Tibial artery (tissue), 4 donors: ENCODE measurements at places on chromosomes 4 and X.

DNA sequence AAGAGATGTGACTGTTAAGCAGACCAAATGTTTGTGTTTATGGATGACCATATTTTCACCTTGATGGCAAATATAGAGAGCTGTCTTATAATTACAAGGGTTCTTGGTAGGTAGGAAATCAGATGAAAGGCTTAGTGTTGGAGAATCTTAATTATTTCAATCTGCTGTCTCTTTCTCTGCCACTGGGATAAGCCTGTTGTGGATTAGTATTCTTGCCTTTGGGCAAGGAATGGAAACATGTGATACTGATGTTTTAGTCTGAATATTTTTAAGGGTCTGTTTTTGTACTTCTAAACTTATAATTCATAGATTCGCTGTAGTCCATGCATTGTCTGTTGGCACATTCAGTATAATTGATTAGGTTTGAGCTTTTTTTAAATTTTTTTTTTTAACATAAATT is 23.7 kb upstream of the NUDT6 start:
- H3K4me3 ChIP-seq = no peak overlapping the region
- DNase-seq = no peak
- peaks cover 44% of the 10 kb centered on the region for H3K36me3 ChIP-seq
- H3K4me1 ChIP-seq = no peaks in the 10 kb centered on the region

GRCh38 chrX:105781804-105782203 is 40.5 kb upstream of the NRK start:
- no peaks in the 10 kb centered on the region for H3K27me3 ChIP-seq
- H3K4me3 ChIP-seq = no peak overlapping the region
- H3K4me1 ChIP-seq = no peaks in the 10 kb centered on the region
- DNase-seq = no peak
- H3K27ac ChIP-seq = no peak overlapping the region

DNA sequence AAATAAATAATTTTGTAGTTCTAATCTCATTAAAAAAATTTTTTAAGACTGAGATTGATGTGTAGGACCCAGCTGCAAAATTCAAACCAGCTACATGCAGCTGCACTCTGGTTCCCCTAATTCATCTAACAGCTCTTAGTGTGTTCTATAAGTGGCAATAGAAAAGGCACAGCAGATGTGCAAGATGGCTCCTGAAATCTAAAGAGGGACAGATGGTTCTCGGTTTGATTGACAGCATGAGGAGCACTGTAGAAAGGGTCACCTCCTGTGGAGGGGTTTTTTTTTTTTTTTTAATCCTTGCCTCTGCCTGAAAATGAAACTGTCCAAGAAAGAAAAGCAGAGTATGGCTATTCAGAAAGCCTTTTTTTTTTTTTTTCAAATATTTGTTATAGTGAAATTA is 16.9 kb upstream of the OCIAD1 start:
- DNase-seq = no peak
- H3K4me3 ChIP-seq = no peak overlapping the region
- no peaks in the 10 kb centered on the region for H3K36me3 ChIP-seq
- H3K27ac ChIP-seq = no peak overlapping the region
- H3K4me1 ChIP-seq = no peaks in the 10 kb centered on the region
- no peaks in the 10 kb centered on the region for H3K27me3 ChIP-seq

GRCh38 chr4:27000820-27001219 is 140.2 kb downstream of the STIM2 start:
- DNase-seq = no peak
- no peaks in the 10 kb centered on the region for H3K4me1 ChIP-seq
- no peaks in the 10 kb centered on the region for H3K36me3 ChIP-seq
- no peak overlapping the region for H3K4me3 ChIP-seq
- H3K27ac ChIP-seq = no peak overlapping the region

DNA sequence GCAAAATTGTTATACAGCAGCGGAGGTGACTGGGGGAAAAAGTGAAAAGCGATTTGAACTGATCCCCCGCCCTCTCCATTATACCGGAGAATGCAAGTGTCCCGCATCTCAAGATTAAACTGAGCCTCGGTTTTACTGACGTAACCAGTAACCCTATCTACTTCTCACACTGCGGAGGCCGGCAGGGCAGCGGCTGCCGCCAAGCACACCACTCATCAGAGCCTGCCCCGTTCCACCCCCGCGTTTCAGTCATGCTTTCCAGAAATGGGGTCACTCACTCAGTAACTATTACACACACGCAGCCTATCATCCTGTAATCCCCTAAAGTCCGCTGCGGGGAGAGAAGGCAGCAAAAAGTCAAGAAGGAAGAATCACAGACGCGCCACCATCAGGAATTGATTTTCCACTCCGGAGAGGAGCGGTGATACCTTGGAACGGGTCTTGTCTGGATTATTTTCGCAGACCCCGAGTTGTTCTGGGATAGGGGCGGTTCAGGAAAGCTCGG is 1.4 kb downstream of the RPS6KA3 start:
- DNase-seq = peak; percentile 55
- H3K27ac ChIP-seq = peak overlapping the region; percentile 92
- peak overlapping the region; percentile 77 for H3K4me3 ChIP-seq
- H3K36me3 ChIP-seq = no peaks in the 10 kb centered on the region
- peaks cover 5% of the 10 kb centered on the region for H3K4me1 ChIP-seq
- H3K27me3 ChIP-seq = no peaks in the 10 kb centered on the region

- H3K4me3 ChIP-seq = no peak overlapping the region
- peaks cover 15% of the 10 kb centered on the region for H3K27me3 ChIP-seq
- H3K27ac ChIP-seq = no peak overlapping the region
Measured at GRCh38 chr4:10577018-10577417, 107.5 kb downstream of the CLNK start.

- no peaks in the 10 kb centered on the region for H3K4me1 ChIP-seq
- DNase-seq = no peak
- no peak overlapping the region for H3K27ac ChIP-seq
- no peaks in the 10 kb centered on the region for H3K36me3 ChIP-seq
- no peak overlapping the region for H3K4me3 ChIP-seq
Measured at GRCh38 chr4:183738961-183739360, 79.9 kb downstream of the TRAPPC11 start.

GRCh38 chr4:20809812-20810211 is 109.6 kb downstream of the PACRGL start:
- no peak for DNase-seq
- H3K27me3 ChIP-seq = no peaks in the 10 kb centered on the region
- H3K4me3 ChIP-seq = no peak overlapping the region
- no peaks in the 10 kb centered on the region for H3K4me1 ChIP-seq
- no peaks in the 10 kb centered on the region for H3K36me3 ChIP-seq

- peak; percentile 80 for DNase-seq
- no peaks in the 10 kb centered on the region for H3K36me3 ChIP-seq
- no peaks in the 10 kb centered on the region for H3K27me3 ChIP-seq
- no peaks in the 10 kb centered on the region for H3K4me1 ChIP-seq
- peak overlapping the region; percentile 62 for H3K27ac ChIP-seq
Measured at GRCh38 chrX:18833071-18833731, 125.8 kb downstream of the PPEF1 start.

DNA sequence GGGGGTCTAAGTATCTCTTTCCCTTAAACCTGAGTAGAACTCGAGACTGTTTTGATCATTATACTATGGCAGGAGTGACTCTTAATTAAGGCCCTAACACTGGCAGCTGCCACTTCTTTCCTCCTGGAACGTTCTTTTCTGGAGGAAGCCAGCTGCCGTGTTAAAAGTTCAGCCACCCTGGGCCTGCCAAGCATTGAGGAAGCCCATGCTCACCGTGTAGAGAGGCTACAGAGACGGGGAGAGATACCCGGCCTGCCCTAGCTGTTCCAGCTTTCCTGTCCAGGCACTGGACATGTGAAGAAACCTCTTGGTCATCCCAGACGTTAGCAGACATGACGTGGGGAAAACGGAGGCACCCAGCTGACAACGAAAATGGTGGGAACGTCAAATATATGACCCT is 274.1 kb downstream of the ARHGAP10 start:
- H3K27me3 ChIP-seq = no peaks in the 10 kb centered on the region
- DNase-seq = no peak
- H3K4me3 ChIP-seq = no peak overlapping the region
- H3K27ac ChIP-seq = no peak overlapping the region
- peaks cover 3% of the 10 kb centered on the region for H3K4me1 ChIP-seq
- no peaks in the 10 kb centered on the region for H3K36me3 ChIP-seq

GRCh38 chrX:101973066-101973465 is 41.2 kb upstream of the ZMAT1 start:
- no peak overlapping the region for H3K27ac ChIP-seq
- no peaks in the 10 kb centered on the region for H3K4me1 ChIP-seq
- no peaks in the 10 kb centered on the region for H3K36me3 ChIP-seq
- H3K27me3 ChIP-seq = no peaks in the 10 kb centered on the region
- no peak for DNase-seq

- no peaks in the 10 kb centered on the region for H3K36me3 ChIP-seq
- no peaks in the 10 kb centered on the region for H3K4me1 ChIP-seq
- no peaks in the 10 kb centered on the region for H3K27me3 ChIP-seq
- no peak overlapping the region for H3K4me3 ChIP-seq
- no peak for DNase-seq
Measured at GRCh38 chr4:94741304-94741703, 16.5 kb upstream of the BMPR1B start.

GRCh38 chrX:30301208-30301607 is 8.0 kb downstream of the NR0B1 start:
- H3K36me3 ChIP-seq = no peaks in the 10 kb centered on the region
- no peaks in the 10 kb centered on the region for H3K27me3 ChIP-seq
- peaks cover 8% of the 10 kb centered on the region for H3K4me1 ChIP-seq
- no peak for DNase-seq

GRCh38 chrX:135094726-135095125 is 25.6 kb downstream of the ETDB start:
- no peaks in the 10 kb centered on the region for H3K36me3 ChIP-seq
- H3K27me3 ChIP-seq = no peaks in the 10 kb centered on the region
- H3K4me3 ChIP-seq = no peak overlapping the region
- H3K4me1 ChIP-seq = no peaks in the 10 kb centered on the region
- no peak for DNase-seq
- no peak overlapping the region for H3K27ac ChIP-seq

DNA sequence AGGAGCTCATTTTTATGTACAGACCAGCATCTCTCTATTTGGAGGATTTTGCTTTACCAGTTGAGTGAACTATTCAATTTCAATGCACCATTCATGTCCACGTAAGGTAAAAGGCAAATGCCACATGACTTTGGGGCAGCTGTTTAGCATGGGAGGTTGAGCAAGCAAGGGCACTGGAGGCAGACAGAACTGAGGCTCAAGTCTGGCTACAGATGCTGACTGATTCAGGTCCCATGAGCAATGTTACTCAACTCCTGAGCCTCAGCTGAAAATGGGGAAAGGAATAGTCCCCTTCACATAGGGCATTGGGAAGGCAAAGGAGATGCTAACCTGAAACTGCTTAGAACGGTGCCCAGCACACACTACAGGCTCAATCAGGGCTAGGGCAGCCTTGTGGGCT is 93.0 kb upstream of the MTM1 start:
- H3K4me3 ChIP-seq = no peak overlapping the region
- no peak for DNase-seq
- no peak overlapping the region for H3K27ac ChIP-seq
- no peaks in the 10 kb centered on the region for H3K4me1 ChIP-seq

DNA sequence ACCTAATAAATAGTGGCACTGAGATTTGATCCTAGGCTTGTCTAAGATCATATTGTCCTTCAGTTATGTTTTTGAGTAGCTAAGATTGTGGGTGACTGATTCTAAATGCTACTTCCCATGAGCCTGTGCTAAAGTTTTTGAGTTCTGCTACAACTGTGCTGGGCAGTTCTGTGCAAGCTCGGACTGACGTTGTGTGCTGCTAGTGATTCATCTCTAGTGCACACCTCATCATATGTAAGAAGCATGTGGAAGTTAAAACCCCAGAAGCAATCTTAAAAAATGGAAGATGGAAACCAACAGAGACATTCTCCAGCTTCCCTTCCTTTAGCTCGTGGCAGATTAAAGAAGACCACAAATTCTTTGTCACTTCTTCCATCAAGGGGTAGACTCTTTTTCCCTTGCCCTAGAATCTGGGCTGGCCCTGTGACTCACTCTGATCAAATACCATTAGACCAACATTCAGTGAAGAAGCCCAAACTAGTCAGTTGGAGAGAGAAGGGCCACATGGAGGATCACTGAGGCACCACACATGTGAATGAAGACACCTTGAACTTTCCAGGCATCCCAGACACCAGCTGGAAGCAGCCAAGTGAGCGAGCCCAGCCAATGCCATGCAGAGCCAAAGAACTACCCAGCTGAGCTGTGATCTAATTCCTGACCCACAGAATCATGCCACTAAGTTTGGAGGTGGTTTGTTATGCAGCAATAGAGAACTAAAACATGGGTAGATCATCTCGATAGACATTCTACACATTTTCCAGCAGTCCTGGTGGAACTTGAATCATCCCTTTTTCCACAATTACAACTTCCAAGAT is 16.8 kb downstream of the ARHGAP6 start:
- no peak overlapping the region for H3K27ac ChIP-seq
- H3K4me1 ChIP-seq = no peaks in the 10 kb centered on the region
- DNase-seq = no peak

DNA sequence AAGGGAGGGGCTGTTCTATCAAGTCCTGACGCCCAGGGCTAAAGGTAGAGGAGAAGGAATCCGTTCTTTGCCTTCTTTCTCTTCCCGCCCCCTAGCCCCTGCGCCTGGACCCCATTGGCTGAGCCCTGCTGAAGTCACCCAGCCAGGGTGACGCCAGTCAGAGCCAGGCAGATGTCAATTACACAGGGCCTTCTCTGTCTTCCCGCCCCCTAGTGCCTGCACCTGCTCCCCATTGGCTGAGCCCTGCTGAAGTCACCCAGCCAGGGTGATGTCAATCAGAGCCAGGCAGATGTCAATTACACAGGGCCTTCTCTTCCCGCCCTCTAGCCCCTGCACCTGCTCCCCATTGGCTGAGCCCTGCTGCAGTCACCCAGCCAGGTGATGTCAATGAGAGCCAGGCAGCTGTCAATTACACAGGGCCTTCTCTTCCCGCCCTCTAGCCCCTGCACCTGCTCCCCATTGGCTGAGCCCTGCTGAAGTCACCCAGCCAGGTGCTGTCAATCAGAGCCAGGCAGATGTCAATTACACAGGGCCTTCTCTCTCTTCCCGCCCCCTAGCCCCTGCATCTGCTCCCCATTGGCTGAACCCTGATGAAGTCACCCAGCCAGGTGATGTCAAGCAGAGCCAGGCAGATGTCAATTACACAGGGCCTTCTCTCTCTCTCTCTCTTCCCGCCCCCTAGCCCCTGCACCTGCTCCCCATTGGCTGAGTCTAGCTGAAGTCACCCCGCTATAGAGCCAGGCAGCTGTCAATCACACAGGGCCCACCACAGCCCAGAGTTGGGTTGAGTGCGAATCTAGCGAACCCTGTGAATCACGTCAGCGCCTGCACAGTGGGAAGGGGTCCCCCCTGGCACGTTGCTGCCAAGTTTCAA is 46.4 kb downstream of the ASMT start:
- no peaks in the 10 kb centered on the region for H3K27me3 ChIP-seq
- H3K36me3 ChIP-seq = no peaks in the 10 kb centered on the region
- no peak overlapping the region for H3K4me3 ChIP-seq
- no peak overlapping the region for H3K27ac ChIP-seq

DNA sequence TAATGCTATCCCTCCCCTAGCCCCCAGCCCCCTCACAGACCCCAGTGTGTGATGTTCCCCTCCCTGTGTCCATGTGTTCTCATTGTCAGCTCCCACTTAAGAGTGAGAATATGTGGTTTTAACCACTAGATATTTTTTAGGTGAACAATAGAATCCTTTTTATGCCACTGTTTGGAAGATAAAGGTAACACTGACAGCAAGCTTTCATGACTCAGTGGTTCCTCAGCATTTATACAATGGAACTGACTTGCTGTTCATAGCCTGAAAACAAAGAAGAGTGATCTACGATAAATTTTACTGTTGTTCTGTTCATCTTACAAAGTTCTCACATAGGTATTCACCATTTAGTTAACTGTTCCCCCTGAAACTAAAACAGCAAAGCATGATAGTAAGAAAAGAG is 147.8 kb downstream of the ARHGAP10 start:
- DNase-seq = no peak
- no peaks in the 10 kb centered on the region for H3K4me1 ChIP-seq
- peaks cover 57% of the 10 kb centered on the region for H3K36me3 ChIP-seq
